GOT3 (cell line): ENCODE measurements at places on chromosomes 13 and 19.

DNA sequence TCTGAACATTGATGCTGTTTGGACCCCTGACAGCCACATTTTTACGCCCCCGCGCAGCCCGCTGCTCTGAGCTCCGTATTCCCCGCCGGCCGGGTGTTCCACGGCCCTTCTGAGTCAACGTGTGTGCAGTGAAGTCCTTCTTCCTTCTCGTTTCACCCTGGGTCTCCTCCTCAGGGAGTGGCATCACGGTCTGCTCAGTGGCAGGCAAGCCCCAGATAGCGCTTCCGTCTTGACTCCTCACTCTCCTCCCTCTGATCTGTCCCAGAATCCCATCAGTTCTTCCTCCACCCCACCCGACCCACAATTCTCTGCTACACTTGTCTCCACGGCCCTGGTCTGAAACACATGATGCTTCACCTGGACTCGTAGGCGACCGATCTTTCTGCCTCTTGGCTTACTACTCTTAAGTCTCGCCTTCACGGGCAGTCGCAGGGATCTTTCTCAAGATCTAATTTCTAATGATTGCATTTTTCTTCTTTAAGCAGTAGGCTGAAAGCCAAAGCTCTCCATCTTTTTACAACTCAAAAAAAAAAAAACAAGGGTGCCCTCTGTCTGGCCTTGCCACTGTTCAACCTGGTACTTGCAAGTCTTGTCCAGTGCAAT, 33.9 kb downstream of the CCNE1 start:
- DNase-seq, result no peak

DNA sequence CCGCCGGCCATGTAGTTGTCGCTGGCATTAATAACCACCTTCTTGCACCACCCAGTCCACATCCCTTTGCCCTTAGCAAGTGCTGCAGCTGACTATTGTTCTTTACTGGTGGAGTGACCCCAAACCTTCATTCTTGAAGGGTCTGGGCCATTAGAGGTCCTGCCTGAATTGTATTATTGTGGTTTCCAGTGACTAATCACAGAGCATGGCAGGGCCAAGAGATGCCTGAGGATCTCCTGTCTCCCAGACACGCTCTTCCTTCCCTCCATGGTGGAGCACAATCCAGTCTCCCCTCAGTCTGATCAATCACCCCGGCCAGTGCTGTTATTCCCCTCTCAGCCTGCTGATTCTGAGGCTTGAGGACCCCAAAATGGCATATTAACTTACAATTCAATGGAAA, 39.0 kb downstream of the C1QTNF9 start:
- DNase-seq, result no peak

- DNase-seq, result no peak
These were observed 24.4 kb upstream of the DCT start for GRCh38 chr13:94503851-94504250.

DNA sequence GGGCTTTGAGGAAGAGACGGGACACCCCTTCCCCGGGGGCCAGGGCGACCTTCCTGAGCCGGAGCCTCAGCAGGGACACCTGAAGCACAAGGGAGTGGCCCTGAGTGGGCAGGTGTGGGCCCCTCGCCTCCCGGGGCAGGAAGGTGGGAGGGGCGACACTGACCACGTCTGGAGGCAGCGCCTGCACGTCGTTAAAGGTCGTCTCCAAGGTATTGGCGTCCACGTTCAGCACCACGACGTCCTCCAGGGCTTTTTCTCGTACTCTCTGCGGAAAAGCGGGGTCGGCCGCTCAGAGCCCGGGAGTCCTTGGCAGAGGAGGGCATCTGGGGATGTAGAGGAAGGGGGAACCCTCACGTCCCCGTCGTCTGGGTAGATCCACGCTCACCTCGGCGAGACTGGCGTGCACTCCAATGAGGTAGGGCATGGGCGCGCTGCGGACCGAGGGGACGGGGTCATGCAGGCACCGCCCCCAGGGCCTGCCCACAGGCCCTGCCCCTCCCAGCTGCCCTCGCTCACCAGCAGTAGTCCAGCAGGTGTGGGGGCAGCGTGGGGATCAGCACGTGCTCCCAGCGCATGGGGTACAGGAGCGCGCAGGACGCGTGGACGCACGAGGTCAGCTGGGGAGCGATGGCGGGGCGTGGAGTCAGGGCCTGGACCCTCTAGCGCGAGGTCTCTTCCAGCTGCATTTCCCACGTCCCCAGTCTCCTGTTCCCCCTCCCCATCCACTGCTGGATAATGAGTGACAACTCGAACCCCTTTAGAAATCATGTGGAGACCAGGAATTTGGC, 6.1 kb downstream of the DENND1C start:
- no peak for DNase-seq

GRCh38 chr19:36103842-36104552, 6.9 kb upstream of the OVOL3 start:
- DNase-seq, result no peak

- no peak for DNase-seq
These were observed 434.5 kb downstream of the PCDH9 start for GRCh38 chr13:66795636-66796035.

GRCh38 chr19:30090963-30091362, 148.9 kb downstream of the URI1 start:
- no peak for DNase-seq

DNA sequence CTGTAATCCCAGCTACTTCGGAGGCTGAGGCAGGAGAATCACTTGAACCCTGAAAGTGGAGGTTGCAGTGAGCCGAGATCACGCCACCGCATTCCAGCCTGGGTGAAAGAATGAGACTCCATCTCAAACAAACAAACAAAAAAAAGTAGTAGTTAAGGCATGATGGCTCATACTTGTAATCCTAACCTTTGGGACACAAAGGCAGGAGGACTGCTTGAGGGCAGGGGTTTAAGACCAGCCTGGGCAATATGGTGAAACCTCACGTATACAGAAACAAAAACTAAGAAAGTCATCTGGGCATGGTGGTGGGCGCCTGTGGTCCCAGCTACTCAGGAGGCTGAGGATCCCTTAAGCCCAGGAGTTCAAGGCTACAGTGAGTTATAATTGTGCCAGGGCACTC, 1.8 kb downstream of the DNMT1 start:
- no peak for DNase-seq

DNA sequence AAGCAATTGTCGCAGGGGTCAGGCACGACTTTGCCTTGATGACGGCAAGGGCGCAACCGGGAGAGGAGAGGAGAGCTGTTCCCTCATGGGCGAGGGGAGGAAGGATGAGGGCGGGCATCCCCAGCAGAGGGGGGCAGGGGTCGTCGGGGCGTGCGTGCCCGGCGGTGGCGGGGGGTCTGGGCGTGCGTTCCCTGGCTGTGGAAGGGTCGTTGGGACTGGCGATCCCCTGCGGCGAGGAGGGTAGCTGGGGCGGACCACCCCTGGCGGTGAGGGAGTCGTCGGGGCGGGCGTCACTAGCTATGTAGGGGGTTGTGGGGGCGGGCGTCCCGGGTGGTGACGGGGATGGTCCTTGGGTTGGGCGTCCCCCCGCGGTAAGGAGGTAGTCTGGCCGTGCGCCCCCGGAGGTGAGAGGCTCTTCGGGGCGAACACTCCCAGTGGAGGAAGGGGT, 1.7 kb downstream of the COMP start:
- no peak for DNase-seq

GRCh38 chr19:53812335-53812734, 11.8 kb downstream of the NLRP12 start:
- no peak for DNase-seq

- DNase-seq, result no peak
These were observed 1397.4 kb upstream of the SPRY2 start for GRCh38 chr13:81738364-81738763.

DNA sequence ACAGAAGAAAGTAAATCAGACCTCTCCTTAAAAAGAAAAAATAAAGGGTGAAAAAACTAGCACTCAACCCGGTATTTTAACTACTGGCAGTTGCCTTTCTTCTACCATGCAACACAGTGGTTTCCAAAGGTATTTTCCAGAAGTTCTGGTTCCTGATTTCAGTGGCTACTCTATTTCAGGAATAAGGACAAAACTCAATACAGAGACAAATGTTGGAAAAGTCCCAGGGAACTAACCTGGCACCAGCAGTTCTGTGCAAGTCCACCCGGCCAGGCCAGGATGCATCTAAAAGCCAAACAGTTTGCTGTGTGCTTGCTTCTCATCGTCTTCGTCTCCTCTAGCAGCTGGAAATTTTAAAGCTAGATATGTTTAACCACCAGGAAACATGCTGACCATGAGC, 52.5 kb downstream of the FOXO1 start:
- no peak for DNase-seq
